ENCODE measurements at places on chromosomes 1 and 21.

DNA sequence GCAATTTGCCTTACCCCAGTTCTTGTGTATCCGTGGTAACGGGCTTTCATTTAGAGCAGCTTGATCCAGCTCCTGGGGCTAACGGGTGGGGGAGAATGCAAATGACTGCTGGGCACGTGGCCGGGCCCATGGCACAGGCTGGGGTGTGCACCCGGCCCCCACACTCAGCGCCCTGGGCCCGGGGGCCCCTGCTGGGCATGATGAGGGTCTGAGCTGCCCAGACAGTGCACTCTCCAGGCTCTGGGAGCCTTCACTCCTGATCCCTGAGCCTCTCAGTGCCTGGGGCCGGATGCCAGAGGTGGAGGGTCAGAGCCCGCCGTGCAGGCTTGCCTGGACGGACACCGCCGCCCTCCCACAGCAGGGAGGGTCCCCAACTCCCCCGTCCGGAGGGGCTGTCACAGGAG lies 20.1 kb upstream of the PEX10 start:
- DNase-seq = no peak

DNA sequence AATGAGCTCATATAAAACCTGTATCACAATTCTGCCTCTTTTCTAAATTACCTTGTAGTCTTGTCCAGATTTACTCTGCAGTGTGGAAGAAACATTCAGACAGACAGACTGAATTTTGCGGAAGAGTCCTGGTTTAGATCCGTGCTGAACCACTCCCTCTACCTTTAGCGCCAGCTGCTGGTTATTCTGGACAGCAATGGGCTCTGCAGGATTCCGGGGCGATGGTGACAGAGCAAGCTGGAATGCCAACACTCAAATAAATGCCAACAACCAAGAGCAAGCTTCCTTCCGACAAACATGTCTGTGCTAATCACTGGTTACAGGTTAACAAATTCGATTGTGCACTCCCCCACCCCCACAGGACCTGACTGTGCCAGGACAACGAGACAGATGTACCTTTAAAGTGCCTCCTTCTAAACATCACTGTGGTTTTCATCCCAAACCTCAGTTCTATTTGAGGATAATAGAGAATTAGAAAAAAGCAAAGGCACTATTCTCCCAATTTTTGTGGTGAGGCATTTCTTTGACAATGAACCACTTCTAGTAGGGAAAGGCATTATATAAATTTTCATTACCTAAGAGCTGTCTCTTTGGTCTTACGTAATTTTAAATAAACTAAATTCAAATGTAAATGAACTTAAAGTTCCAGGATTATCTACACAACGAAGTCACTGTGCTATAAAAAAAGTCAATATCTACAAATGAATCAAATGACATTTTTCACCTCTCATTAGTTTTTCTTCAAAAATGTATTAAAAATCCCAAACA lies 90.4 kb downstream of the INTS7 start:
- DNase-seq = no peak

DNA sequence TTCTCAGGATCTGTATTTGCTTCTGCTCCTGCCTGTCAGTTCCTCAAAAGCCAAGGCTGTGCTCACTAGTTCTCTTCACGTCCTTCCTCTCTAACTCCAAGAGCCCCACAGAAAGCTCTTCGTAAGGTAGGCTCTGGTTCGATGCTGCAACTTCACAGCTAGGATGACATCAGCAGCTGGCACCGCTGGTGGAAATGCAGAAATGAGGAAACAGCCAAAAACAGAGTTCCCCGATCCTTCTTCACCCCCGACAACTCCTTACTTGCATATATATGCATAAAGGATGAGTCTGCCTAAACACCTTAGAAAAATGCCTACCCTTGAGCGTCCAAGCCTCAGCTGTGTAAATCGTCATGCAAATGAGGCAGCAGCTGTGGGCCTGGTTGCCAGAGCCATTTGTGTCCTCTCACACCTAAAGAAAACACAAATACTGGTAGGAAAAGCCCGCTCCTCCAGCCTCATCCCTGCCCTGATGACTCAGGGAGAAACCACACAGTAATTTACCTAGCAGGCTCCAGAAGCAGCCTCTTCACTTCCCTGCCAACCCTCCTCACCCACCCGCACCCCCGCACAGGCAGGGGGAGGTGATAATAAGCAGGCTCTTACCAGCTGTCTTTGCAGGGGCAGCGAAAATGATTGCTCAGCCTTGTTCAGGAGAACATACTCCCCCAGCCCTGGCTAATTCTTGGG lies 28.2 kb downstream of the BATF3 start:
- no peak for DNase-seq

- no peak for DNase-seq
Observed at GRCh38 chr1:208852911-208853310, 608.7 kb upstream of the PLXNA2 start.

DNA sequence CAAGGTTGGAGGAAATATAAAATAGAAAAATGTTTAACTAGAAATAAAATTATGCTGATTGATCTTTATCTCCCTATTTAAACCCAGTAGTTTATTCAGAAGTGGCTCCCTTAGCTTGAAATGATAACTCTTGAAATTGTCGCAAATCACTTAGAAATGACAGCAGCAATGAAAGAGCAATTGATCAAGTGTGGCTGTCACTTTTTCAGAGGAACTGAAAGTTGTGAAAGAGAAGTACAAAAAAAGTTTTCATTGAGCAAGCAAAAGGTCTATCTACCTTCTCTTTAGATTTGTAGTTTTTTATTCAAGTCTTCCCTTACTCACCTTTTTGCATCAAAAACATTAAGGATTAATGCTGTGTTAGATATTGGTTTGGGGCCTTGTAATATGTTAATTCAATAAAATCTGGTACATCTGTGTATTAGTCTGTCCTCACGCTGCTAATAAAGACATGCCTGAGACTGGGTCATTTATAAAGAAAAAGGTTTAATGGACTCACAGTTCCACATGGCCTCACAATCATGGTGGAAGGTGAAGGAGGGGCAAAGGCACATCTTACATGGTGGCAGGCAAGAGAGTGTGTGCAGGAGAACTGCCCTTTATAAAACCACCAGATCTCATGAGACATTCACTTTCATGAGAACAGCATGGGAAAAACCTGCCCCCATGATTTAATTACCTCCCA lies 48.3 kb downstream of the LRRC8C start:
- no peak for DNase-seq

- DNase-seq = no peak
Observed at GRCh38 chr1:89781494-89782126, 39.2 kb upstream of the LRRC8D start.

DNA sequence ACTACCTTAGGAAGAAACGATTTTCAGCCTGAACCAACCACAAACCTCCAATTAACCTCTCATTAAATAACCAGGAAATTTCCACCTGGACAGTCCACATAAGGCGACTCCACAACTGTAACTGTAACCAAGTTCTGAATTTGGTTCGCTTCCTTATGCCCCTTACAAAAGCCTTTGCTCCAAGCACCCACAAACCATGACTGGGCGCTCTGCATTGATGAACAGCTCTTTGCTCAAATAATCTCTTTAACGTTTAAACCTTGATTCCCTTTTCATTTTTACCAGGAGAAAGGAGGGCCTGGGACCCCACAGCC lies 38.2 kb upstream of the ZNF124 start:
- DNase-seq = no peak

- DNase-seq = no peak
Observed at GRCh38 chr1:153493343-153493960, 33.0 kb upstream of the S100A7 start.

DNA sequence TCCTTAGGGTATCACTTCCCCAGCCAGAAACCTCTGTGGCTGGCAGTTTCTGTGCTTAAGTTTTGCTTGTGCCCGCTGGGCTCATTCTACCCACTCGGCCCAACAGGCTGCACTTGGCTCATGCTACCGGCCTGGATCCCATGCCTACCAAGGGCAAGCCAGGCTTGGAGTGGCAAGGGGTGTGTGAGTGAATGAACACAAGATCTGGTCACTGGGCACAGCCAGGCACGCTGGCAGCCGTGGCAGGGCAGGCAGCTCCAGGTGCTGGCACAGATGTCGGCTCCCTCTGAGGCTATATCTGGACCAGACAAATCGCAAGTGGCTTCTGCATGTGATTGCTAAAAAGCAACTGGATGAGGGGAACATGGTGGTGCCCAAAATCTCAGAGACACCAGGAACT lies 740.5 kb upstream of the B3GALT2 start:
- no peak for DNase-seq

- DNase-seq = no peak
Observed at GRCh38 chr1:244901400-244902015, 37.2 kb upstream of the HNRNPU start.

- DNase-seq = no peak
Observed at GRCh38 chr1:22791831-22792347, 81.2 kb downstream of the EPHB2 start.

DNA sequence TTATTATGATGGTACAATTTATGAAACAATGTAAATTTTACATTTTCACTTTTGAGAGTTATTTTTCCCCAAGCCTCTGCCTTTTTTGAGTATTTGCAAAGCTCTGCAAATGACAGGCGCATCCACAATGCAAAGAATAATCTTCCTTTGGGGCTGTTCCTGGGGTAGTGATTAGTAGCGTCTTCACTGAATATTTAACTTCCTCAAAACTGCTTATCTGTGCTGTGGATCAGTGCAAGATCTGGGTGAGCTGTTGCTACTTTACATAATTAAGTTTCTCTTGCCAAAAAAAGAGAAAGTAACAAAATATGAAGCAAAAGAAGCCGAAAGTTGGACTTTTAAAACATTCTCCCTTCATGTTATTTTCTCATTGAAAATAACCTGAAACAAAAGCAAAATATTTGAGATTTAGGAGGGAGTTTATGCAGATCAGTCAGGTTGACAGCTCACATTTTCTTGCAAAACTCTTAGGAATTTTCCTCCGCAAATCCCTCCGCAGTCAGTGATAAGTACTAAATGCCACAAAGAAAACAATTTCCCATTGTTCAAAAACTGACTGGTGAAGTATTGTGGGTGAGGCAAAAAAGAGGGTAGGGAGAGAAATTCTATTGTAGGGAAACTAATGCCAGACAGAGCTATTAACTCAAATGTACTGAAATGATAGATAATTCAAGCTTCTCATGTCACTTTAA lies 276.4 kb upstream of the B3GALT2 start:
- DNase-seq = no peak

GRCh38 chr1:203899353-203899716 lies 37.9 kb downstream of the SNRPE start:
- DNase-seq = no peak

DNA sequence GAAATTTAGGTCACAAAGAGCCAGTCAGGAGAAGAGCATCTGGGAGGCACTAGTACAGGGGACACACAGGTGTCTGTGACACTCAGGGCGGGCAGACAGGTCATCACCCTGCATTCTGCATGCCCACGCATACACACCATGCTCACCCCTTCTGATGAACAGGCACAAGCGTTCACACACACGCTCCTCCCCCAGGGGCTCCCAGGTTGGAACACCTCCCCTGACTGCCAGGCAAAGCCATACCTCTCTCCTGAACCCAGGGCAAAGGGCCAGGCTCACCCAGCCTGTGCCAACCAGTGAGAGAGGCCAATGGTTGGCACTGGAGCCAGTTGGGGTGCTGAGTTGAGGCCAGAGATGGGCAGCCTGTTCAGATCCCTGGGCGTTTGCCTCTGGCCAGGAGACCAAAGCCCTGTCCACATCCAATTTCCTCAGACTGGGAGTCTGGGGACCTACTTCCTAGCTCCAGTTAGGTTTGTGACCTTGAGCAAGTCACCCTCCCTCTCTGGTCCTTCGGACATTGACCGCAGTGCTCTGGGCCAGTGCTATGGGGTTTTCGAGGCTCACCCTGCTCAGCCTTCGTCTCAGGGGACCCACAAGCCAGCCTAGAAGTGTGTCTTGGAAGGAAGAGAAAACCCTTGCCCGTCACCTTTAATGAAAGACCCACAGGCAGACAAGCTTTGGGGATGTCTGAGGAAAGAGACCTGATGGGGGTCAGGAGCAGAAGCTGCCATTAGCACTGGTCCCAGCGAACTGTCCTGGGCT lies 5.8 kb upstream of the LAD1 start:
- no peak for DNase-seq

- no peak for DNase-seq
Observed at GRCh38 chr1:43348343-43348808, 10.4 kb upstream of the CDC20 start.

DNA sequence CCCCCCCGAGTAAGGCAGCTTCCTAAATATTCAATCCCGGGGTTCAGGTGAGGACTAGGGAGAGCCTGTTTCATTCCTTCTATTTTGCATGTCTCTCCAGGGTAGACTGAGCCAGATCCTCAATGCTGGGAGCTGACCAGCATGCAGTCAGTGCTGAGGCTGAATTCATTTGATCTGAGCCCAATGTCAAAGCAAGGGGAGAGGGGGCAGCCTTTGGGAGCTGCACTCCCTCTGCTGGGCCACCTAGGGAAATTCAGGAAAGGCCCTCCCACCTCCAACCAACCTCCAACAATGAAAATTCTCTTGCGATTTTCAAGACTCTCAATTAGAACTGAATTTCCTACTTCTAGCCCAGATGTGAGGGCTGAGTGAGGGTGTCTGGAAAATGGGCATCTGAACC lies 371.2 kb downstream of the NPHP4 start:
- DNase-seq = peak; percentile 2
